ENCODE measurements at places on chromosomes 6 and 20.

DNA sequence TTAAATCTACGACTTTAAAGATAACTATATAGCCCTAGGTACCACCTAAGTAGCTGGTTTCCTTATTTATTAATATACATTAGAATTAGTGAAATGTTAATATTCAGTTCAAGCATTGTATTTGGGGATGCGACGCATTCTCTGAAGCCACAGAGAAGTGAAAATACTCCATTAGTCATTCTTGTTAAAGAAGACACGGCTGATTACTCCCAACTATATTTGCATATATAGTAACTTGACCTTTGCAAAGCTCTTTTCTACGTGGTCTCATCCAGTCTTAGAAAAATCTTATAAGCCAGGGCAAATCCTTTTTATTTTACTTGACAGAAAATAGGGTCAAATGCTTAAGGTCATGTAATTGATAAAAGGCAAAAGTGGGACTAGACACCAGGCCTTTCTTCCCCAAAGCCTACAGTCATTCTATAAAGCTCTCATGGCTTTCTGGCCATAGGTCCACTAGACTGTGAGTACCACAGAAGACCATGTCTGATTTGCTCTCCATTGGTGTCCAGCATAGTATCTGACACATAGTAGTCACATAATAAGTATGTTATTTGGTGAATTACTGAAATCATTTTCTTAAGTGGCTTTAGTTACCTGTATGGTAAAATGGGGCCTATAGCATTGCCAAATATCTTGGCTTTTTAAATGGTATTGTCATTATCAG, 11.3 kb downstream of the ZHX3 start:
- no peak for DNase-seq

- DNase-seq: no peak
Observed at GRCh38 chr20:16260911-16261310, 312.3 kb downstream of the KIF16B start.

DNA sequence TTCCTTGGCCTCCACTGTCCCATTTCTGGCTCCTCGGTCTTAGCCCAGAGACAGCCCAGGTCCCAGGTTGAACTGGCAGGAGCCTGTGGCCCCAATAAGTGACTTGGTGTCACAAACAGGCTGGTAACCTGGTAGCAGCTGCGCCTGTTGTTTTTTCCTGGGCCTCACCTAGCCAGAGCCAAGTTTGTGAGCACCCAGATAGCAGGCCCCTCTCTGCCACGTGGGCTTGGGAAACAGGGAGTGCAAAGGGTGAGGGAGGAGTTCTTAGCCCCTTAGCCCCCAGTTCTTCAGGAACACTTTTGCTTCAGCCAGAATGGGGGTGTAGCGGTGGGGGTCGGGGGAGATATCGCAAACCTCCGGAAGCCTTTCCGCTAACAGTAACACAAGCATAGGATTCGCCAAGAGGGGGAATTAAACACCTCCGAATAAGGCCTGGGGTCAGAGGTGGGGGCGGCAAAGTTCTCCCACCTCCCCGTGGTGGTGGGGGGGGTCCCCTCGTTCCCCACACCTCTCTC, 760 bp downstream of the C6orf132 start:
- no peak for DNase-seq

DNA sequence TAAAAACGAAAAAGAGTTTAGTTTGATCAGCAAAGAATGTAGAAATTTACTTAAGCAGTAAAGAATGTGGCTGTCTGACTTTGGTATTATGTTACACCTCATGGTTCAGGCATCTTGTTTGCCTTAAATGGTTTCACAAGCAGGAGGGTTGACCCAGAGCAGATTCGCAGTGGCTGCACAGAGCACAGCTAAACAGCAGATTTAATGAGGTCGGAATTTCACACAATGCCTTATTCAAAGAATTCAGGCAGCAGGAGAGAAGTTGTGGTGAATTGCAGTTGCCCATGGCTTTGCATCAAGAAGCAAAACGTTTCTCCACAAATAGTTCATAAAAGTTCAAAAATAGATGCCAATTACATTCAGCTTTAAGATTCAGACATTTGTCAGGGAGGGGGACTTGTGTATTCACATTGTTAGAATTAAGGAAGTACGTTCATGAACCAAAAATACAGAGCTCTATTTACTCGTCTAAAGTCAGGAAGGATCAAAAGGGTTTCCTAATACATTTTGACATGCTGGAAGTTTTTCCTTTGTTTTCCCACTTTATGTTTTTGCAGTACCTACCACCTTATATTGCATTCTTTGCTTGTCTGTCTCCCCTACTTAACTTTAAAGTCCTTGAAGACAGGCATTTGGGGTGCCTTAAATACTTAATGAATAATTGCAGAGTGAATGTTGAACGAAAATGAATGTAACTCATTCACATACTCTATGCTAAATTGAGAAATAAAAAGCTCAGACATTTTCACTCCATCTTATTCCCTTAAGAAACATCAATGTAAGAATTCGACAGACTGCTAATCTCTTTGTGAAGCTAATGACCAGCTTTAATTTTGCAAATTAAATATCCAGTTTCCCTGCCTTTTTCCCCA, 1163.6 kb upstream of the CITED2 start:
- DNase-seq: no peak

- no peak for DNase-seq
Observed at GRCh38 chr6:40352006-40352405, 235.2 kb downstream of the LRFN2 start.

DNA sequence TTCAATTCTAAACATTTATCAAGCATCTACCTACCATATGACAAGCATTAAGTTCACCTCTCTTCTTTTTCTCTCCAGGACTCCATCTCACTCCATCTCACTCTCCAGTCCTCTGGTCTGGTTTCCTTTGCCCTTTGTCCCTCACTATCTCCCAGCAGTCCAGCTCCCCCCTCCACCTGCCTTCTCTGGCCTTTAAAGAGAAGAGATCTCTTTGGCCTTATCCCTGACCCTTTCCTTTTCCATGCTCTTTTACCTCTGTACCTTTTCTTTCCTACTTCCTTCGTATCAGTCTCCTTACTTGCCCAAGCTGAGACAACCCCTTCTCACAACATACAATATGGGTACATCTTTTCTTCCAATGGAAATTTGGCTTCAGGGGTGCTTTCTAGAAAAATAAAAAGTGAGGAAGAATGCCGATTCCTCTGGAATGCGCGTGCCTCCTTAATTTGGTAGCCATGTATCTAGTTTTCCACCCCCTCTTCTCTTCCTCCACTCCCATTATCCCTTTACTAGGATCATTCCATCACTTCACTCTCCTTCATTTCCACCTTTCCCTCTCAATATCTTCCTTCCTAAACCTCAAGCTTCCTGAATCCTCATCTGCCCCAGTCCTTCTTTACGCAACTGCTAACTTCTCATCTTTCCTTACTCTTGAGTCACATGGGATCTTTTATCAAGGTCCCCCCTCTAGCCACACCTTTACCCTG, 745 bp upstream of the AGPAT1 start:
- no peak for DNase-seq

DNA sequence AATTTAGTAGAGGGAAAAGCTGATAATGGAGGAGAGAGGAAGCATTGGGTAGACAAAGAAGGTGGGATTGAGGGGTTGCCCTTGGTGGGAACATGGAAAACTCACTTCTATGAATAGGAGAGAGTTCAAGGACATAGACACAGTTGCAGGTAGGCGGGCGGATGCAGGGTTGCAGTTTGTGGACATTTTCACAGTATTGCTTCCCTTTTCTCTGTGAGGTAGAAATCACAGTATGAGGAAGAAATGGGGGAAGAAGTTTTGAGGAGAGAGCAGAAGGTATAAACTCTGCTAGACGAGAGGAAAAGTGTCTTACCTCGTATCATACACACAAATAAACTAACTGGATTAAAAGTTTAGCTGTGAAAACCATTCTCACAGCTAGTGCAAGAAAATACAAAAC, 200.7 kb upstream of the ECI2 start:
- no peak for DNase-seq

GRCh38 chr6:143215363-143215762, 154.7 kb downstream of the AIG1 start:
- no peak for DNase-seq

DNA sequence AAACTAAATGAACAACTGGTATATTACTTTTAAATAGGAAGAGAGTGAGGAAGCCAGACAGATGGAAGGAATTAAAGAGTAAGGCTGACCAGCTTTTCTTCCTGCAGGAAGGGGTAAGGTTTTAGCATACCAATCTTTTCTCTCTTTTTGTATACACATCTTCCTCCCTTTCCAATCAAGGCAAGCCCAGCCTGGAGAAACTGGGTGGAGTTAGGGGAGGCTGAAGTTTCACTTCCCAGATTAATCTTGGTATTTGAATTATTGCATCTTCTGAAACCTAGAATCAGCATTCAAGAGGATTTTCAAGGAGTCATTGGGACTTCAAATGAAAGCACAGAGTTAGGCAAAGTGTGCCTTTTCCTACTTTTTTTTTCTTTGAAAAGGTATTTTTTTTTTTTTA, 33.1 kb downstream of the TMEM14A start:
- DNase-seq: no peak

GRCh38 chr6:142162780-142163179, 15.7 kb downstream of the VTA1 start:
- DNase-seq: no peak

GRCh38 chr6:4316867-4317400, 181.6 kb upstream of the ECI2 start:
- DNase-seq: no peak

DNA sequence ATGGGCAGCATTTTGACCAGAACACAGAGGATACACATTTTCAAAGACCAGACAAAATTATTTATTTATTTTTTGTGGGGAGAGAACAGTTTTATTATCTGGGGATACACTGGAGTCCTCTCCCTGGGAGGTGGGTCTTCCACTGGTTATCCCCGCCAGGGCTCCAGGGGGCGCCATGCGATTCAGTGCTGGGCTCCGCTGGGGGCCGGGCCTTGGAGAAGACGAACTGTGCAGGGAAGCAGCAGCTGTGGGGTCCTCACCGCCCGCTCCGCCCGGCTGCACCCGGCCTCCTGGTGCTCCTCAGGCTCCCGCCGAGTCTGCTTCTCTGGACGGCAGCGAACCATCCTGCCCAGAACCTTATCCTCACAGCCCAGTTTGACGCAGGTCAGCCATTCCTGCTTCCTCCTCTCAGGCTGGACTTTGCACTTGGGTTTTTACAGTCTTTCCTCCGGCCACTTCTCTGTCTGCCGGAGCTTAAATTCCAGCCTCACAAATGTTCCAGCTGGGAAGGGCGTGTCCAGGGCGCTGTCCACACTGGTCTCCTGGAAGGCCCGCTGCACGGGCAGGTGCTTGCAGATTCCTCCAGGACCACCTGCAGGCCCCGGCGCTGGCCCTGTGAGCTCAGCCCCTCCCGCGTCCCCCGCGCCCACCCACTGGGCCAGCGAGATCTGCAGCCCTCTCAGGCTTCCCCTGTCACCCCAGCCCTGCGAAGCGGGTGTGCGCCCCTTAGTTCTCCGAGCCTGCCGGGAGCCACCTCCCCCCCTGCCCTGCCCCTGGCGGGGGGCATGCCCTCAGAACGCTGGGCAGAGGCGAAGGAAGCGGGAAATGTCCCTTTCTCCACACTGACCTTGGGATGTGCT, 1830.0 kb upstream of the DEFB115 start:
- no peak for DNase-seq

- no peak for DNase-seq
Observed at GRCh38 chr6:153525998-153526397, 394.9 kb upstream of the RGS17 start.

DNA sequence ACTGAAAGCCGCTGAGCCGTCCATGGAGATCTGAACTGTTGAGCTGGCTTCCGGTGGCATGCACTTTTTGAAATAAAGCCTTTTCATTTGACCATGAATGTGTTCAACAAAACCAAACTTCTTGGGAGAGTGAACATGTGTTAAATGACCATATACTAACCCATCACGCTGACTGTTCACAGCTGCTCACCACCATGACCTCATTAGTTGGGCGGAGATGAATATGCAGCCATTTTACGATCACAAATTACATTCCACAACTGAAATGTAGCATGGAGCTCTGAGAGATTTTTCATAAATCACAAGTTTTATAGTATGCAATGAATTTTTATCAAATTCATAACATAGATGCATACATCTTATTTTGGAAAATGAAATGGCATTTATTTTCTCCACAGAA, 4.2 kb downstream of the RAMACL start:
- no peak for DNase-seq

- DNase-seq: no peak
Observed at GRCh38 chr6:156599366-156599765, 177.8 kb upstream of the ARID1B start.

GRCh38 chr6:29561091-29561490, 1.6 kb upstream of the UBD start:
- DNase-seq: no peak

DNA sequence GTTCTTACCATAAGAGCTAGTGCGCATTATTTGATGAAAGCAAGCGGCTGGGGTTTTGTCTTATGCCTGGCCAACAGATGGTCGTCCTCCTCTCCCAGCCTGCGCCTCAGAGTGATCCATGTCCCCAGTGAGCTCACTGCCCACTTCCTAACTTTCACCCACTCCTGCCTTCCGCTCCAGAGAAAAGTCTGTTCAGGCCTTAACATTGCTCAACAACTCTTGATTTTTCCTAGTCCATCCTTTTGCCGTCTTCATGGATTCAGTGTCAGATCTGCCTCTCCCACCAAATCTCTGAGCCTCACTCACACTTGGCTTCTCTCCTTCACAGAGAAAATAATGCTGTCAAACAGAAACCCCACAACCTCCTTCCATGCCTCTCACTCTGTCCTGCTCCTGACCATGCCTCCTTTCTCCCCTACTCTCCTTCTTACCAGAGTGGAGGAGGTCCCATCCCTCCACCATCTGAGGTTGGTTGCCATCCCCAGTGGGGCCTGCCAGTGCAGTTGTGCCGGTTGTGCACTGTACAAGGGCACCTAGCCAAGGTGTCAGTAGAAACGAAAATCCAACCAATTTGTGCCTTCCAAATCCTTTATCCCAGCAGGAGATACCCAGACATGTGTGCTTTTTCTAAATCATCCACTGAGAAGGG, 58.9 kb upstream of the SRSF6 start:
- DNase-seq: no peak

DNA sequence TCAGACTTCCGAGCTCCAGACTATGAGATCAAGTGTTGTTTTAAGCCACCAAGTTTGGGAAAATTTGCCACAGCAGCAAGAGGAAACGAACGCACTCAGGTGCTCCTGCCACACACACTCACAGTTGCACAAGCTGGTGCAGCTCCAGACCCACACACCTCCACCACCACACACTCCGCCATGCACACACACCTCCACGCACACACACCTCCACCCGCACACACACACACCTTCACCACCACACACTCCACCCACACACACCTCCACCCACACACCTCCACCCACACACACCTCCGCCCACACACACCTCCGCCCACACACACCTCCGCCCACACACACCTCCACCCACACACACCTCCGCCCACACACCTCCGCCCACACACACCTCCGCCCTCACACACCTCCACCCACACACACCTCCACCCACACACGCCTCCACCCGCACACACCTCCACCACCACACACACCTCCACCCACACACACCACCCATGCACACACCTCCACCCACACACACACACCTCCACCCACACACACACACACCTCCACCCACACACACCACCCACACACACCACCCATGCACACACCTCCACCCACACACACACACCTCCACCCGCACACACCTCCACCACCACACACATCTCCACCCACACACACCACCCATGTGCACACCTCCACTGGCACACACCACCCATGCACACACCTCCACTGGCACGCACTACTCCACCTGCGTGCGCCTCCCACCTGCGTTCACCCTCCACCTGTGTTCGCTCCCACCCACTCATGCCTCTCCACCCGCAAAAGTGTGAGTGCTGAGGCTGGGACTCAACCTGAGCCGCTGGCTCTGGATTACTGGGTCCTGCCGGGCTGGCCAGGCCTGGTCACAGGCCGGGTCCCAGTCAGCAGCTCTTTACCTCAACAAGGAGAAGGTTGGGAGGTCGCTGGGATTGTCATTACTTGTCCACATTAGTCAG, 175.6 kb downstream of the BMP7 start:
- no peak for DNase-seq
